ENCODE measurements at places on chromosomes 3 and 15.

- ATAC-seq, result no peak
Observed at GRCh38 chr3:194399166-194399565, at the start of gene GP5. TSS of gene GP5 (minus strand) at chr3:194399266. CDS start at chr3:194398282, 984 bp downstream.

DNA sequence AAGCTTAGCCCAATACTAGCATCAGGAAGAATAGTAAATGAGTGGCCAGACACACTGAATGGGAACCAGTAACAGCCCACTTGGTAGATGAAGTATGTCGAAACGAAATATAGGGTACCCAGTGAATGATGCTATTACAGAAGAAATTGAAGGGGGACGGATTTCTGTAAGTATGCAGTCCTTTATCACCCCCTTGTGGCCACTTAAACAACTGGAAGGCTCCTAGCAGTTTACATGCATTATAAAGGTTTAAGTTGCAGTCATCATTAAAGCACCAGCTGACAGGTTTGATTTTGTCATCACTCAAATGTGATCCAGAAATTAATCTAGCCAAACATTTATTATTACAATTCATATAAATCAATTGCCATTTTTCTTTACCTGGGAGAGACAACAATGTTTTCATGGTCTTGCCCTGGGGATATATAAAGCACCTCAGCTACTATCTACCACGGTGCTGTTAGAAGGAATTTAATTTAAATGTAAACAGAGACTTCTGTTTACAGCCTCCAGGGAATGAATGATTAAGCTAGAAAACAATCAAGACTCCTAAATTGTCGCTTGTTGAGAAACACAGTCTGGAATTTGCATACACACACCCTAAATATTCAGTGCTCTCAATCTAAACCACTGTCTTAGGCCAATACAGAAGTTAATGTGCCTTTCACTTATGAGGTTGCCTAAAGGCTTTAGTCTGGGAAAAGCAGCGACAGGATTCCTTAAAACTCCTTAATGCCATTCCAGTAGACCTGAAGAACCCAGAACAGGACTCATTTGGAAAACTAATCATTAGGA lies 7.8 kb downstream of the EIF1B start:
- peak; percentile 76 for ATAC-seq

- ATAC-seq, result no peak
Observed at GRCh38 chr3:127459891-127460290, 130.6 kb downstream of the TPRA1 start.

DNA sequence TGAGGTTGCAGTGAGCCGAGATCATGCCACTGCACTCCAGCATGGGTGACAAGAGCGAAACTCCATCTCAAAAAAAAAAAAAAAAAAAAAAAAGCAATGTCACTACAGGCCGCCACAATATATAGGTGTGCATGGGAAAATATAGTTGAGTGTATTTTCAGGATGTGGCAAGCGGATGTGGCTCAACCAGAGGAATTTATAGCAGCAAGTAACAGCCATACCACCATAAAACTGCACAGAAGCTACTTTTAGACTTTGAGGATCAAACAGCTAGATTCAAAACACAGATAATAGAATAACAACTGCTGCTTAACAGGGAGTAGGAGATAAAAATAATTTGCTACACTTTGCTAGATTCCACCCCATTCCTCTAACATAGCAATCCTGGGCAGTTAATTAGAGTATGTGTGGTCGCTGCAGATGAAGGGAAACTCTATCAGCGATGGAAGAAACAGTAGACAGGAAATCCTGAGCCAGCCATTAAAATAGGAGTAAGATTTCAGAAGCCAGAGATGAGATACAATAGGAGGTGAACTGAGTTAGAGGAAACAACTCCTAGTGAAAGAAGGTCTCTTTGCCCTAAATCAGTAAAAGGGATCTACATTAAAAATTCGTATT lies 318.7 kb upstream of the STT3B start:
- peak; percentile 19 for ATAC-seq

DNA sequence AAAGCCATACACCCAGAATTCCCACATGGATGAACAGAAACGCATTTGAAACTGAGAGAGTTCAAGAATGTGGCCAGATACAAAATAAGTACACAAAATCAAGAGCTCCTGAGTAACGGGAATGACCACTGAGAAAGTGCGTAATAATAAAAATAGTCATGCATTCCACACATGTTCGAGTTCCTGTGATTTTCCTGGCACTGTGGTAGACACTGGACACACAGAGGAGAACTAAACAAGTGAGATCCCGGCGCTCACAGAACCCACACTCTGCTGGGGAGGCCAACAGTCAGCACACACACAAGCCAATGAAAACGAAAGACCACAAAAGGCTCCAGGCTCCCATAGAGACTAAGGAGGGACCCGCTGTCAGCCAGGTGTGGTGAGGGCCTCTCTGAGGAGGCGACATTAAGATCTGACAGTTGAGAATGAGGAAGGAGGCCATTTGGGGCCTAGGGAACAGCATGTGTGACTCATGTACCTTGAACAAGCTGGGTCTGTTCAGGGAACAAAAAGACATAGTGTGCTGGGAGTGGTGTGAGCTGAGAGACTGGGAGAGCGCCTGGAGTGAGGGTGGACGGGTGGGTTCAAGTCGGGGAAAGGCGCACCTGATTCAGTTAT lies 5.1 kb downstream of the FAM107A start:
- no peak for ATAC-seq

DNA sequence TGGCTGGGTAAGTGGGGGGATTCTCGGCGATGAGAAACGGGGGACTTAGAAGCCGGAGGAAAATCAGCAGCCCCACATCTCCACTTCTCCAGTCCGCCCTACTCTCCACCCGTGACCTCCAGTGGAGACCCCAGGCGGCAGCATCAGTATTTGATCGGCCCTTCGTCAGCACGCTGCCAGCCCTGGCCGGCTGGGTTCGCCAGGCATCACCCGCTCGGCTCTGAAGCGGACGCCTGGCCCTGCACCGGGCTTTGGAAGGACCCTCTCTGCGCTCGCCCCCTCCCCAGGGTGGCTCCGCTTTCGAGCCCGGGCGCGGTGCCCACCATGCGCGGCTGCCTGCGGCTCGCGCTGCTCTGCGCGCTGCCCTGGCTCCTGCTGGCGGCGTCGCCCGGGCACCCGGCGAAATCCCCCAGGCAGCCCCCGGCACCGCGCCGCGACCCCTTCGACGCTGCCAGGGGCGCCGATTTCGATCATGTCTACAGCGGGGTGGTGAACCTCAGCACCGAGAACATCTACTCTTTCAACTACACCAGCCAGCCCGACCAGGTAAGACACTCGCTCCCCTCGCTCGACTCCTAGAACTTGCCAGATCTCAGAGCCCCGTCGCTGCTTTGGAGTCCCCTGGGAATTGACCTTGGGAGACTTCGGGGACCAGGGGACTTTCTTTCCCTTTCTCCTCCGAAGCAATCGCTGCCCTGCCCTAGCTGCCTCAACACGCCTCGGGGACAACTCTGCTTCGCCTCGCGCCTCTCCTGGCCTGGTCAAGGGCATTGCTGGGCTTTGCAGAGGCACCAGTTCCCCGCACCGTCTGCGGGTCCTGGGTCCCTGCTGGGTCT lies 561 bp downstream of the SIDT1 start:
- peak; percentile 50 for ATAC-seq

DNA sequence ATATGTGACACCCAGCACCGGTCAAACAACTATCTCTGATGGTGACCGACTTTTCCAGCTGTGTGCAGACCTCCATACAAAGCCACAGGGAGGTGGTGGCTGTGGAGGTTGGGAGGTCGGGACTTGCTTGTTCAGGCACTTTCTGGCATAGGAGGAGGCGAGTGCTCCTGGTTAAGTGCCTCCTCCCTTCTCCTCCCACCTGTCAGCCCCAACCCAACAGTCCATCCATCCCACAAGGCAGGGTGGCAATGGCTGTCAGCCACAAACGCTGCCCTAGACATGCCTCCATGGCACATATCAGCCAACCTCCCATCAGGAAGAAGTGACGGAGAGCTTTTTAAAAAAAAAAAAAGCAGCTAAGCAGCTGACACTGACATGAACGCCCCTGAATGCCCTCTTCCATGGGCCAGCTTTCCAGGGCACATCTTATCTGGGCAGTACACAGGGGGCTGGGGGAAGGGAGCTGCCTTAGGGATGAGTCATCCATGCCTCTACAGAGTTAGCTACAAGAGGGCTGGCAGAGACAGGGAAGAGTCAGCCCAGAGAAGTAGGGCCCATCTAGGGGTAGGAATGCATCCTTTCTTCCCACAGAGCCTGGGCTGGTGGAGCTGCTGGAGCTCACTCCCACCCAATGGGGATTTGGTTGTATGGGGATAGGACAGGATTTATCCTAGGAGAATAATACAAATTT lies 41.2 kb downstream of the CCDC12 start:
- peak; percentile 39 for ATAC-seq

DNA sequence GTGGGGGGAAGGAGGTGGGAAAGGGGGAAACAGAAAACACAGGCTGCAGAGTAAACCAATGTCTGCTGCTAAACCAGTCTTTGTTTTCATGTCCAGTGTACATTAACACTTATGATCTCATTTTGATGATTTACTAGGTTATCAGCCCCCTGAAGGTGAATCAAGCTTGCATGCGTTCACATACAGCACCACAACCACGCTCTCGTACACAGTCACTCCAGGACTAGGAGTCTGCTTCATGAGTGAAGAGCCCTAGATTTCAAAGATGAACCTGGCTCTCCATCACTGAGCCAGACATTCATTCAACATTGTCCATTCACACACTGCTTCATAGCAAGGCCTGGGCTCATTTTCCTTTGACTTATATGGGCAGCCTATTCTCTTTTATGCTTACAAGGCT lies 51.7 kb upstream of the TRIM59 start:
- ATAC-seq, result no peak

GRCh38 chr3:192550356-192550755 lies 177.0 kb downstream of the FGF12 start:
- no peak for ATAC-seq

- peak; percentile 21 for ATAC-seq
Observed at GRCh38 chr3:136938334-136938733, 19.4 kb upstream of the IL20RB start.

- ATAC-seq, result no peak
Observed at GRCh38 chr3:139505829-139506386, 29.6 kb upstream of the RBP2 start.

DNA sequence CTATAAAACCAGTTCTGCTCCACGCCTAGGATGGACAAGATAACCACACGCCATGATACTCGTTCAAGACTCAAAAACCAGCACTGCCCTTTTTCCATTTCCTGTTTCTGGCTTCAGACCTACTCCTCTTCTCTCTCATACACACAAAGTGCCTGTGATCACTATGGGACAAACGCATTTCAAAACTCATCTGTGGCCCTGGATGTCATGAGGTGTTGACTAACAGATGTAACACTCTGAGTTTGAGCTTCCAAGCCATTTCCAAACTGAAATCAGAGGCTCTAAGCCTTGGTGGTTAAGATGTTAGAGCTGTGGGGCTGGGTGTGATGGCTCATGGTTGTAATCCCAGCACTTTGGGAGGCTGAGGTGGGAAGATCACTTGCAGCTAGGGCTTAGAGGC lies 55.7 kb upstream of the LMOD3 start:
- no peak for ATAC-seq

GRCh38 chr3:27095553-27096222 lies 273.5 kb downstream of the NEK10 start:
- no peak for ATAC-seq

DNA sequence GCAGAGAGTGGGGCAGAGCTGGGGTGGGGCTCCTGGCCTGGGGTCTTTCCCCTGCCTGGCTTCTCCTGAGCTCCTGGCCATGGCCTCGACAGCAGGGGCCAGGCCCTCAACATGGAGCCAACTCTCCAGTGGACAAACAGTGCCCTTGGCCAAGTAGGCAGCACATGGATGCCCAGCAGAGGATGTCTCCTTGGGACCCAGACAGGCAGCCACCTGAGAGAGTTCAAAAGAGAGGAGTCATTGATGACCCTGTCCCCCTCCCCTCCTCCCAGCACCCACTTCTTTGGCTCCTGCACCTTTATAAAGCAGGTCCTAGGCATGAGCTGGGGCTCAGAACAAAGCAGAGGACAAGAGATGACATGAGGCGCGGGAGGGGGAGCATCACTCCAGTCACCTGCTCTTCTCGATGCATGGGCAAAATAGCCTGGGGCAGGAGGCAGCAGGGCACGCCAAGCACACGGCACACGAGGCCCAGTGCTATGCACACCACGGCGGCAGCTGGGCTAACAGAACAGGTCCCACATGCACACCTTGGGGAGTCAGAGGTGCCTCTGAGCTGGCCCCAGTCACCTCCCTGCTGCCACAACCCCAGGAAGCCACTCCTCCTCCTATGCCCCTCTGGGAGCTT lies 27.4 kb downstream of the SHISA5 start:
- no peak for ATAC-seq

- ATAC-seq, result no peak
Observed at GRCh38 chr3:129065720-129066073, 5.1 kb downstream of the GP9 start.

GRCh38 chr3:32930161-32930560 lies 21.3 kb upstream of the CCR4 start:
- ATAC-seq, result no peak

- no peak for ATAC-seq
Observed at GRCh38 chr3:150306906-150307305, 101.2 kb upstream of the TSC22D2 start.

GRCh38 chr3:167148136-167148535 lies 232.0 kb downstream of the ZBBX start:
- ATAC-seq, result no peak

GRCh38 chr15:29090617-29091466 lies 178.8 kb downstream of the NSMCE3 start:
- ATAC-seq, result no peak

DNA sequence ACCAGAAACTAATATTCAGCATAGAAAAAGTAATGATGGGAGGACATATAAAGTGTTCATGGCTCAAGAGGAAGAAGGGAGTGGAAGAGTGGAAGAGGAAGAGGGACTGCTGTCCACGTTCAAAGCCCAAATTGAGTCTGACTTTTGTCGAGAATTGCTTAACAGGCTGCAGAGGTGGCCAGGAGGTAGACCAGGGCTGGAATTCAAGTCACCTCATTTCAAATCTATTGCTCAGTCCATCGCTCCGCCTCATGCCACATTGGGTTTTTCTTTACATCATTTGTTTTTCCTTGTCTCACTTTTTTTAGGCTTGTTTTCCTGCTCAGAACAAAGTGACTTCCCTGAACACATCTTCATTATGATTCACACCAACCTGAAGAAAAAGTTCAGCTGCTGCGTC lies 97.0 kb downstream of the RPL39L start:
- ATAC-seq, result no peak

DNA sequence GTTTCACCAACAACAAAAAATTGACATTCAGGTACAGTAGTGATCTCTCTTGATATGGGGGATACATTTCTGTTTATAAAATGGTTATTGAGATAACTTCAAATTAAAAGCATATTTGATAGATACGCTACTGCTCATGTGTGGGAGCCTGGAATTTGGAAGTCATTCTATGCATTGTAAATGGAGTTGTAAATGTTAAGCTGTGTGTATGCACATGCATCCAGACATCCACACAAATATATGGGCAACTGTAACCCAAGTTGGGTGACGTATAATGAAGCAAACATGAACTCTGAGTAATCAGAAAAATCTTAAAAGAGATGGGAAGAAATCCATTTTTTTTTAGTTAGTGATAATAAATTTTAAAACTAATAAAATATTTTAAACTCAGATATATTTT lies 9.8 kb downstream of the KLHL24 start:
- no peak for ATAC-seq

- ATAC-seq, result no peak
Observed at GRCh38 chr3:39869890-39870289, 60.5 kb downstream of the MYRIP start.

GRCh38 chr3:28623106-28623505 lies 274.5 kb upstream of the AZI2 start:
- ATAC-seq, result no peak

- ATAC-seq, result no peak
Observed at GRCh38 chr3:62376906-62377877, 3.8 kb upstream of the FEZF2 start.

GRCh38 chr15:65603559-65603958 lies 7.4 kb downstream of the INTS14 start:
- ATAC-seq, result no peak

- ATAC-seq, result no peak
Observed at GRCh38 chr3:104005815-104006214, 1360.9 kb upstream of the ALCAM start.

Data from activated CD4-positive, CD25-positive, alpha-beta regulatory T cell treated with anti-CD3 and anti-CD28 coated beads, Interleukin-2, amount 50 U/mL, for 24 hours (primary cell).